ENCODE measurements at places on chromosomes 4 and X. TPM values are rescaled to one million over a fixed set of nuclear protein-coding genes. Genes with fewer than 3 reads are reported as not detected.

CCDC158 gene
- not detected for total RNA-seq

KCND1 gene
- total RNA-seq: 1.1 TPM

GNRHR gene
- not detected for total RNA-seq

F8 gene
- total RNA-seq: 4.1 TPM

PLP1 gene
- total RNA-seq: not detected

TCEAL7 gene
- total RNA-seq: not detected

UBA1 gene
- 203 TPM for total RNA-seq

HERC5 gene
- total RNA-seq: 4.2 TPM

FUNDC1 gene
- total RNA-seq: 24.2 TPM

GAGE12F gene
- not detected for total RNA-seq

NEXMIF gene
- total RNA-seq: not detected

SOD3 gene
- not detected for total RNA-seq

RBMXL3 gene
- total RNA-seq: not detected

MTTP gene
- not detected for total RNA-seq

CXorf49B gene
- not detected for total RNA-seq

IL13RA1 gene
- 49.5 TPM for total RNA-seq

PRRG3 gene
- total RNA-seq: not detected

SYNPO2 gene
- 1.3 TPM for total RNA-seq

RNF128 gene
- not detected for total RNA-seq

MAGEA4 gene
- total RNA-seq: not detected

DCAF4L1 gene
- total RNA-seq: 0.11 TPM

All from A549 treated with CpdA at 1 μM for 4 hours (cell line).